Stimulated activated CD8-positive, alpha-beta memory T cell treated with anti-CD3 and anti-CD28 coated beads, Interleukin-2, amount 100 ng/mL, for 1 hour (primary cell): ENCODE measurements at places on chromosomes 2 and 18.

DNA sequence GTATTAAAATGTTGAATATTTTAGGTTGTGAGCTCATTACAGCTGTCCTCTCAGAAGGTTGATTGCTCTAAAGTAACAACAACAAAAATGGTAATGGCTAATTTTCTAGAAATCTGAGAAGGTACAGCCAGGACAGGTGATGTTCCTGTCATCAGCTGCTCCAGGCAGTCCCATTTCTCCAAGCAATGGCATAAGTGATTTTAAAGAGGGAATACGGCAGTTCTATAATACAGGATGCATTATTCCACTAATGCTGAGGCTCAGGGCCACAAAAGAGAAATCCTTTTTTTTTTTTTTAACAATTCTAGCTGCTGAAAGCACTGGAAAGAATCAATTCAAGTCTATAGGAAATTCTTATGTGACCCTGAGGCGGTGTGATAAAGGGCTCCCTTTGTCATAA lies 199.9 kb downstream of the PMAIP1 start:
- DNase-seq = no peak

GRCh38 chr18:23927821-23928746 lies 86.5 kb upstream of the TTC39C start:
- no peak for DNase-seq

DNA sequence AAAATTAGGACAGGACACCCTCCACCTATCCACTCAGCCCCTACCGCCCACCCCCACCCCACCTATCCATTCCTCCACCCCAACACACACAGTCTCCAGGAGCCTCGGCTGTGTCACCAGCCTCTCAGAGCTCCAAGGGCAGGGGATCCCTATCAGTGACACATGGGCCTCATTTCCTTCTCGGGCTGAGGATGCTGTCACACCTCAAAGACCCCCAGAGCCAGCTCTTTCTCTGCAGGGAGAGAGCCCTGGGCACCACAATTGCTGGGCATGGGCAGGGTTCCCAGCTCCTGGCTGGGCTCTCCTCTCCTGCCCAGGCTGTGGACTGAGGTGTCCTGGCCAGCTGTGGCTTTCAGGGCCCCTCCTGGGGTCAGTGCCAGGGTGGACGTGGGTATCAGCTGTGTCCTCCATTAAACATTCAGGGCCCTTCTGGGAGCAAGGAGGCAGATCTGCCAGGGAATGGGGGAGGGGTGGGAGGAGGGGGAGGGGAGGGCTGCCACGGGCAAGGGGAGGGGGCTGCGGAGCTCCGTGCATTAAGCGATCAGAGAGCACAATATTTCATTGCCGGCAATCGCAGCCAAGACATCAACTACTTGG lies 14.3 kb upstream of the ECEL1 start:
- DNase-seq = no peak

DNA sequence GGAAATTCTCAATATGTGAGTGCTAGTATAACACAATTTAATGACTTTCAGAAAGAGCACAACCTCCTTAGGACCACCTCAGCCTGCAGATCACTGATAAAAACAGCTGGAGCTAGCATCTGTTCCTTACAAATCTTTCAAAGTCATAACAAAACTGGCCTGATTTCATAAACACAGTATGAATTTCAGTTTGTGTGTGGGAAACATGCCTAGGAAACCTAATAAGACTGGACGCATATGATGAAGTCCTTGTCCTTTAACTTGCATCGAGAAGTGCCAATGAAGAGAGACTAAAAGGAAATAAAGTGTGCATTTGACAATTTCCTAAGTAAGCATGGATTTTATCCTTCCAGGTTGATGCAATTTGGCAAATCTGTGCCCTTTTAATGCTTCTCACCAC lies 74.1 kb upstream of the KLHL14 start:
- DNase-seq = no peak

- no peak for DNase-seq
Measured at GRCh38 chr18:56475250-56475649, 163.1 kb downstream of the TXNL1 start.

GRCh38 chr18:29164020-29164706 lies 987.2 kb upstream of the CDH2 start:
- DNase-seq = no peak

GRCh38 chr2:20168727-20169696 lies 55.9 kb downstream of the SDC1 start:
- DNase-seq = no peak

DNA sequence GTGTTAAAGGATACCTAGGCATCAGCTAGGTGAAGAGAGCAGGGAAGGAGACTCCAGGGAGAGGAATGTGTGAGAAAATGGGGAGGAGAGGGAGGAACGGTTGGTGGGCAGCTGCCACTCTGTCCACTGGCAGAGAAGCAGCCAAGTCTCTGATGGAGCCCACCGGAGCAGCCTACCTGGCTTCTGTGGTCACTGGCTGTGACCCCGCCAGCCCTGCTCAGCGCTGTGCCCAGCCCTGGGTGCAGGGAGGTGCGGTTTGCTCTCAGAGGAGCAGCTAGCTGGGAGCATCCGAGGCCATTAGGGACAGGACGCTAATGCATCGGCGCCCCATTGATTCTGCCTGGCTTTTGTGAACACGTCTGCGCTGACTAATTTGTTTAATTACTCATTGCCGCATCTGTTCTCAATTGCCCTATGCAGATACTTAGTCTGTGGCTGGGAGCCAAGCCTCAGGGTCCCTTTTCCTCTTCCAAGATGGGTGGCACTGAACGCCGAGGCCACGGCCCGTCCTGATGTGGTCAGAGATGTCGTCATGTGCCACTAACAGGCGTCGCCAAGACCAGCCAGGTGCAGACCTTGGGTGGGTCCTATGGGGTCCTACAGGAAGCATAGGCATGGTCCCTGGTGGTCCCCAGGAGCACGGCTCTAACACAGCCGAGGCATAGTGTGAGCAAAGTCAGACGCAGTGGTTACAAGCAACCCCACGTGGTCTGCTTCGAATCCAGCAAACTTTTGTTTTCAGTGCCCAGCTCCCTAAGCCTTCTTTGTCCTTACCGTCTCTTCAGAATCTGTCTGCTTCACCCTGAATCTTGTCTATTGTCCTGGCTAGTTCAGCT lies 82.0 kb downstream of the RRM2 start:
- DNase-seq = no peak

DNA sequence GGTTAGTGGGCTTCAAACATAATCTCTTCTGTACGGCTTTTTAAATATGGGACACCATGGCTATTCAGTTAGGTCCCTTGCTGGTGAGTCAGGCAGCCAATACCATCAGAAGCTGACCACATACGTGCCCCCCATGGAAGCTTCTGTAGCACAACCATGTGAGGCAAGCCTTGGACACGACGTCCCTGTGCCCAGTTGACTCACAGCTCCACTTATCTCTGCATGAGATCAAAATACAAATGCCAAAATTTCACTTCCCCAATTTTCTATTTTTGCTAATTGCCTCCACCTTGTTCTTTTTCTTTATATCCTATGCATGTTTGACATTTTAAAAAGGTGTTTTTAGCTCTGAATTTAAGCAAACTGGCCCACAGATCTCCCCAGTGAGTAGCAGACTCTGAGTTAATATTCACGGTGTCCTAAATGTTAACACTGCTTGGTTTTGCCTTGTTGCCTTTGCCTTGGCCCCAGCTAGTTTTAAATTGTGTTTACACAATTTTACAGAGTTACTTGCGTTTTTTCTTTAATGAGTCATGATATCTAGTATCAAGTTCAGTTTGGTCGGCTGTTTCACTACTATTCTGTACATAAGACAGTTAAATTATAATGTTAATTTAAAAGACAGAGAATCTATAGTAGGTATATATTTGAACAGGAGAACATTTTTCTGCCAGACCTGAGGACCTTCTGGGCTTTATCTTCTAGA lies 77.5 kb downstream of the CDCA7 start:
- no peak for DNase-seq

- DNase-seq = no peak
Measured at GRCh38 chr2:102782187-102782586, 20.4 kb downstream of the TMEM182 start.

DNA sequence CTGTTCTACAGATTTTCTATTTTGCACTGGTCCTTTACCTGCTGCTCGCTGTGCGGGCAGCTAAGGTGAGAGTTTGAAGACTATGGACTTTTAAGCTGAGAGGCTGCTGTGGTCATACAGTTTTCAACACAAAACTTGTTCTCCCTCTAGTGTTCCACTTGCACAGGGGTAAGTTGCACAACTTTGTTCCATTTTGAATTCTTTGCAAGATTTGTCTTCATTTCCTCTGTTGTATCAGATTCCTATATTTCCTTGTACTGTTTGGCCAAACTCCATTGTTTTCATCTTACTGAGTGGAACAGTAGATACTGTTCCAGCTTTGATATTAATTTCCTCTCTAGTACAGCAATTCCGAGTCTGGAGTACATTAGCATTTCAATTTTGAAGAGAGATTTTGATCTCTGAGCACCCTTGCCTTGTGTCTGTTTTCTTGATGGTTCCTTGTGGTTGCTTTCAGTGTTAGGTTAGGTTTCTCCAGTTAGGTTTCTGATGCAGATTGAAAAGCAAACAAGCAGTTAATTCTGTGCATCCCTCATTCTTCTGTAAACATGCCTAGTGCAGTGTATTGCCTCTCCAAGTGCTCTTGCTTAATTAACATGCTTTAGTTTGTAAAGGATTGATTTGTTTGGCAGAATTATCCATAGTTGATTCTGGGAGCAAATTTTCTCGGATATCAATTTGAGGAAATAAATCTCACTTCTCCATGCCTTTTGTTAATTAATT lies 188.8 kb downstream of the PTPRM start:
- DNase-seq = no peak

- DNase-seq = no peak
Measured at GRCh38 chr2:222418739-222419138, 5.6 kb upstream of the SGPP2 start.
